ENCODE measurements at places on chromosomes 2 and 18.

GRCh38 chr2:75607988-75608683, 38.4 kb upstream of the MRPL19 start:
- DNase-seq = peak; percentile 52

DNA sequence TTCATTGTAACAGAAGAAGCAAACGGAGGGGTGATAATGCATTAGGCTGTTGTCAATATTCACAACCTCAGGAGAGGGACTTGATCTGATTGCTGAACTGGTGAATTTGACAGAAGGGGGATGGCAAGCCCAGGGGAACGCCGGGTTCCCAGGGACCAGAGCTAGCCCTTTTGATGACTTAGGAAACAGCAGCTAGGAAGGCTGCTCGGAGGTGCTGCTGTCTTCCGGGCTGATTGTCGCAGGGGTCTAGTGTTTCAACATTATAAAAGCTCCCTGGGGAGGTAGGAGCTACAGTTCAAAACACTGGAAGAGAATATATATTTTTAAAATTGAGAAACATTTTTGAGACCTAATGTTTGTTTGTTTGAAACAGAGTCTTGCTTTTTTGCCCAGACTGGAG, 47.3 kb downstream of the CD8B2 start:
- no peak for DNase-seq

GRCh38 chr2:62141142-62141740, 54.7 kb upstream of the B3GNT2 start:
- DNase-seq = no peak

- DNase-seq = no peak
Observed at GRCh38 chr2:146135245-146135644, 1615.3 kb upstream of the ZEB2 start.

DNA sequence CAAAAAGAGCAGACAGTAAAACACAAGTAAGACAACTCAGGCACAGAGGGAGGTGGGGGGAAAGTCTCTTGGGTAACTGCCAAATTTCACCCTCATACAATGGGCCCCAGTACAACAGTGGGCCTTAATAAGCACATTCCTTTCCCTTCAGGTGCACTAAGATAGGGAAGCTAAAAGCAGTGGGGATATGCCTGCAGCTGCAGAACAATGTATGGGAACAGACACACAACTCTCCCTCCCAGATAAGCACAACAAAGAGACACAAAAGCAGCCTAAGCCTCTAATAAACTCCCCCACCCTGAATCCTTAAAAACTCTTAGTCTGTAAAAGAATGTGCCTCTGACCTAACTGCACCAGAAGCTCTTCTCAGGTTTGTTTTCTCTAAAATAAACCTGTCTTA, 24.5 kb downstream of the GALNT14 start:
- no peak for DNase-seq

GRCh38 chr2:208781166-208781565, 374.6 kb downstream of the PTH2R start:
- DNase-seq = no peak

DNA sequence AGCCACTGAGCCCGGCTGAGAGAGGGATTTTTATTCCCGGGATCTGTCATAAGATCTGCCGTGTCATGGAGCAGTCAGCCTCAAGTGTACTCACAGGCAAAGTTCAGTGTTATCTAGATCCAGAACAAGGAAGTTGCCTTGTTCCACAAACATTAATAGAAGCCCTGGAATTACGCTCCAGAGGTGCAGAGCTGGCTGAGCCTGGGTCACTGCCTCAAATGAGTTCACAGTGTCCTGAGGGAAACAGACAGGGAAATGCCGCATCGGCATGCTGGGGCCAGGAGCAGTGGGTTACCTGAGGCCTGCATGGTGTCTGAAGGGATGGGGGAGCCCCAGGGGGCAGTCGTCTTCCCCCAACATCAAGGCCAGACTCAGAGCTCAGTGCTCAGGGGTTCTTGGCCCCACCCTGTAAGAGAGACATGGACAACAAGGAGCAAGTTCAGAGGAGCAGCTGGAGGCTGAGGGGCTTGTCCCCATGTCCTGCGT, 42.7 kb upstream of the ODC1 start:
- no peak for DNase-seq

DNA sequence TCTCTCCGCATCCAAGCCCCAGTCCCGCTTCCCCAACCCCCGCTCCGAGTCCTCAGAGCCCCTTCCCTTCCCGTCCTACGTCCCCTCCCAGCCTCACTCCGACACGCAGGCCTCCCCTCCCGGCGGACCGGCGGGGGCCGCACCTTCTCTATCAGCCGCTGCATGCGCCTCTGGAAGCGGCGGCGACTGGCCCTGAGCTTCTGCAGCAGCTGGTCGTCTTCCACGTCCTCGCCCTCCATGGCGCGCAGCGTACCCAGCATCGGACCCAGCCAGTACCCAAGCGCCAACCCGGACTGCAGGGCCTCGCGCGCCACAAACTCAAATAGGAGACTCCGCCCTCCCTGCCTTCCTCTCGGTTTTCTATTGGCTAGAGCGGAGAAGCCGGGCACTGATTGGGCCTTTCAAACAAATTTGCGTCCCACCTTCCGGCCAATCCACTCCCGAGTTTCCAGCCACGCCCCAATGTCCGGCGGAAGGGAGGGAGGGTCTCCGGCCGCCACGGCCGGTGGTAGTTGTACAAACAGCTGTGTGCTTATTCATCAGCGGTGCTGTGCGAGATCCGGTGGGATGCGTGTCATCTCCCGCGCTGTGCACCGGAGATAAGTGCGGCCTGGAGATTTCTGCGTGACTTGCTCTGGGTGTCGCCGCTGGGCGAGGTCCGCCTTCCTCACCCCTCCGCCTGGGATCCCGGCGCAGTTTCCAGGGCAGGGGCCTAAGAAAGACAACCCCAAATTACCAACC, at the start of gene HJURP:
HJURP (minus strand) TSS at position 295 of the 741 bp plus-strand sequence; CDS start at position 260, 35 bp downstream.
- DNase-seq = peak; percentile 96

- DNase-seq = peak; percentile 29
Observed at GRCh38 chr2:143524559-143525401, 395.6 kb downstream of the ARHGAP15 start.

DNA sequence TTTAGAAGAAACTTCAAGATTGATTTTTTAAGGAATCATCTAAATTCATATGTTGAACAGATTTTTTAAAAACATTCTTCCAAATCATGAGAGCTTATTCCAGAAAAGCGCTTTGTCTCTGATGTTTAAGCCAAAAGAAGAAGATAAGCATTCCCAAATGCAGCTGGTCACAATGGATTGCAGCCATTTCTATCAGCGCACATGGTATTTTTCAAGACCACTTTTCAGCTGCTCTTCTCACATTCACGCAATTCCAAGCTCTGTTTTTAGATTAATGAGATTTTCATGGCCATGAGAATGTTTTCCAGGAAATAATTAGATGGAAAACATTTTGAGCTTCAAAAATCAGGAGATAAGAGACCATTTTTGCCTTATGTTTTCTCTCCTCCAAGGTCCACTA, 8.7 kb downstream of the OSBPL1A start:
- DNase-seq = no peak

DNA sequence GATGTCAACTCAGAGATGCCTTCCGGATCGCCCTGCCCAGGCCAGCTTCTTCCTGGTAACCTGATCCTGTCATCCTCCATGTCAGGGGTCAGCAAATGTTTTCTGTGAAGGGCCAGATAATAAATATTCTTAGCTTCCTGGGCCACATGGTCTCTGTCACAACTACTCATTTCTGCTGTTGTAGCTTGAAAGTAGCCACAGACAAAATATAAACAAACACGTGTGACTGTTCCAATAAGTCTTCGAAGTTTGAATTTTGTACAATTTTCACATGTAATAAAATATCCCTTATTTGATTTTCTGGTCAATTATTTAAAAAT, 35.8 kb downstream of the ANXA4 start:
- no peak for DNase-seq

- no peak for DNase-seq
Observed at GRCh38 chr2:99708231-99708630, 218.4 kb upstream of the REV1 start.

- no peak for DNase-seq
Observed at GRCh38 chr2:222504191-222504590, 79.8 kb downstream of the SGPP2 start.

- DNase-seq = no peak
Observed at GRCh38 chr2:172354347-172354746, 73.0 kb upstream of the ITGA6 start.

Data from astrocyte of the spinal cord (primary cell).